Panc1 (cell line): ENCODE measurements at places on chromosomes 4 and X.
A peak's percentile ranks its signal among the peaks of the same experiment; 100 is the strongest.

DNA sequence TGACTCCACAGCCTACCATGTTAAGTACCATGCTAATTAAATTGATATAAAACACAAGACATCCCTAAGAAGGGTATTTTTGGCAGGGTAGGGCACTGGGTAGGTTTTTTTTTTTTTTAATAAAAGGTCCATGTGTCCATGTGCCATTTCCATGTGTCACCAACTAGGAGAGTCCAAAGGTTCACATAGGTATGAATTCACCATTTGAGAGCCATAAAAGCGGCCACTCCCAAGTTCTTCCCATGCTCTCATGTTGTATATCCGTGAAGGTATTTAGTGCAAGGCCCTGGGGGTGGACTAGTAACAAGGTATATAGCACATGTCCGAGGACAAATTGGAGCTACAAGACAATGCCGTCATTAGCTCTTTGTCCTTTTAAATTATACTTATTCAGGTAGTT is 107.3 kb downstream of the PDE5A start:
- peaks cover 61% of the 10 kb centered on the region for H3K36me3 ChIP-seq
- no peak for DNase-seq
- H3K27me3 ChIP-seq, result no peaks in the 10 kb centered on the region

DNA sequence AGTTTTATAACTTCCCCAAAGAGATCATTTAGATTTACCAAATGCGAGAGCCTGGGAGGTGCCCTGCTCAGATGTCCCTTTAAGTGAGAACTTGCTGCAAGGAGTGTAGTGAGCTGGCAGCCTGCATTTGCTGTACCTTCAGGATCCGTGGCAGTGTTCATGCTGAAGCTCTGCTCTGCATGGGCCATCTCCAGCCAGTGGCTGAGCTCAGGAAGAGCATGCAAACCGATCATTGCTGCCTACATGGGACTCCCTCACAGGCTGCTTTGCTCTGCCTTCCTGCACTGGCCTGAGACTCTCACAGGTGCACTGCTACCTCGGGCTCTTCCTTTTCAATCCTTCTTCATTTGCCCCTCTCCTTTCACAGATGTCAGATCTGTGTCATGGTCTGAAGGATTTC is 152.0 kb upstream of the SFRP2 start:
- no peak overlapping the region for H3K27ac ChIP-seq
- H3K4me1 ChIP-seq, result no peaks in the 10 kb centered on the region
- H3K36me3 ChIP-seq, result no peaks in the 10 kb centered on the region
- DNase-seq, result no peak
- H3K4me3 ChIP-seq, result no peak overlapping the region

GRCh38 chrX:111875881-111876280 is at the start of gene TRPC5OS:
TSS of gene TRPC5OS (plus strand) at chrX:111876181. CDS start at chrX:111901850, 25,669 bp downstream.
- no peak within 1 kb of the TSS for H3K4me3 ChIP-seq
- H3K27me3 ChIP-seq, result no peaks in the 10 kb centered on the region
- DNase-seq, result no peak
- H3K4me1 ChIP-seq, result no peaks in the 10 kb centered on the region

GRCh38 chrX:53048169-53049126 is at the start of gene GPR173:
TSS of gene GPR173 (plus strand) at chrX:53048789. CDS start at chrX:53076622, 27,833 bp downstream.
- H3K4me3 ChIP-seq, result no peak within 1 kb of the TSS
- H3K36me3 ChIP-seq, result no peaks in the 10 kb centered on the region; the same call in 1 of the 2 replicates
- no peak within 1 kb of the TSS for H3K27ac ChIP-seq
- DNase-seq, result no peak

GRCh38 chr4:134201216-134202161 is at the start of gene PABPC4L:
TSS of gene PABPC4L (minus strand) at chr4:134201789. CDS start at chr4:134201019, 770 bp downstream.
- no peaks in the 10 kb centered on the region for H3K36me3 ChIP-seq
- no peak within 1 kb of the TSS for H3K27ac ChIP-seq
- no peaks in the 10 kb centered on the region for H3K27me3 ChIP-seq
- no peaks in the 10 kb centered on the region for H3K4me1 ChIP-seq

DNA sequence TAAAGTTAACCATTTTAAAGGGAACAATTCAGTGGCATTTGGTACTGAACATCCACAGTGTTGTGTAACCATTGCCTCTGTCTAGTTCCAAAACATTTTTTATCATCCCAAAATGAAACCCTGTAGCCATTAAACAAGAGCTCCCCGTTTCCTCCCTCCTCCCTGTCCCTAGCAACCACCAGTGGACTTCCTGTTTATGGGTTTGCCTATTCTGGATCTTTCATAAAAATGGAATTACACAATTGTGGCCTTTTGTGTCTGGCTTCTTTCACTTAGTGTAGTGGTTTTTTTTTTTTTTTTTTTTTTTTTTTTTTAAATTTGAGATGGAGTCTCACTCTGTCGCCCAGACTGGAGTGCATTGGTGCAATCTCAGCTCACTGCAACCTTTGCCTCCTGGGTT is 11.6 kb downstream of the RBMX2 start:
- peaks cover 6% of the 10 kb centered on the region; the same call in 1 of the 2 replicates for H3K36me3 ChIP-seq
- no peak overlapping the region for H3K27ac ChIP-seq
- H3K27me3 ChIP-seq, result no peaks in the 10 kb centered on the region
- no peaks in the 10 kb centered on the region for H3K4me1 ChIP-seq

DNA sequence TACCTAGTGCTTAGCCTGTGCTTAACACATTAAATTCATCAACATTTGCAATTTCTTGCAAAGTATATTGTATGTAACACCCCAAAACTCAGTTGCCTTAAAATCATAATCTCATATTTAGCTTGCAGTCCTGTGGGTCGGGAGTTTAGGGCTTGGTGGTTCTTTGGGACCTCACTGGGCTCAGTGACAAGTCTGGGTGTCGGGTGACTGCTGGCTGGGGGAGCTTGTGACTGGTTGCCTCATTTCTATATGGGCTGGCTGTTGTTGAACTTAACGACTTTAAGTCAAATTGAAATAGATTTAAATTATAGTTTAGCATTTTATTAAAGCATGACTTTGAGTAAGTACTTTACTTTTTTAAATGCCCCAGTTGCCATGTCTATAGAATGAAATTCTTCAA is 401.4 kb upstream of the NR3C2 start:
- no peak for DNase-seq

- no peaks in the 10 kb centered on the region for H3K36me3 ChIP-seq
- no peak overlapping the region for H3K27ac ChIP-seq
- DNase-seq, result peak; percentile 62
- no peaks in the 10 kb centered on the region for H3K27me3 ChIP-seq
- H3K4me1 ChIP-seq, result peaks cover 6% of the 10 kb centered on the region; the same call in 1 of the 2 replicates
Observed at GRCh38 chrX:119516157-119516702, 48.0 kb downstream of the SLC25A5 start.

DNA sequence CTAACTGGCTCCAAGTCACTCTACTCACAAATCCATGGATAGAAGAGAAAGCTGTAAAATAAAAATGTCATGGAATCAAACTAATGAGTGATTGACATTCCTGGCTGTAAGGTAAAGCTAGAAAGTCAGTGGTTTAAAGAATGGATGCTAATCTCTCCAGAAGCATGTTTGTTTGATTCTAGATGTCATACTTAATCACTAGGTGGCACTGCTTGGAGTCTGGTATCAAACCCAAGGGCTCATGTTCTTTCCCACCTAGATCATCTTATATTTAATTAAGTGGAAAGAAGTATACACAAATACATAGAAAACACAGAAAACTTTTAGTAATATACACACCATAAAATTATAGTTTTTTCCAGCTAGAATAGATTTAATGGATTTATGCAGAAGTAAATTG is 2666.6 kb downstream of the PCDH7 start:
- H3K27ac ChIP-seq, result no peak overlapping the region
- DNase-seq, result no peak
- H3K4me1 ChIP-seq, result no peaks in the 10 kb centered on the region
- no peak overlapping the region for H3K4me3 ChIP-seq
- H3K27me3 ChIP-seq, result no peaks in the 10 kb centered on the region
- H3K36me3 ChIP-seq, result no peaks in the 10 kb centered on the region

- H3K27ac ChIP-seq, result no peak overlapping the region
- no peaks in the 10 kb centered on the region for H3K36me3 ChIP-seq
- H3K4me1 ChIP-seq, result no peaks in the 10 kb centered on the region
- DNase-seq, result no peak
- no peak overlapping the region for H3K4me3 ChIP-seq
Observed at GRCh38 chr4:175273995-175274753, 356.0 kb downstream of the ADAM29 start.
